A549 treated with AZD2906 at 1 μM for 4 hours (cell line): ENCODE measurements at places on chromosomes 12 and 14. TPM values are rescaled to one million over a fixed set of nuclear protein-coding genes. Genes with fewer than 3 reads are reported as not detected.

The CDKN3 gene
- total RNA-seq, result 67.7 to 78.3 TPM (median 76.7 TPM) in 5 replicates

The ALX1 gene
- 4.1 to 5.0 TPM (median 4.8 TPM) in 5 replicates for total RNA-seq

The APOF gene
- not detected in 5 replicates for total RNA-seq

The SMCO2 gene
- 0.09 to 0.18 TPM (median 0.10 TPM) in 3 of 5 replicates, not detected in the others for total RNA-seq

The NINJ2 gene
- 0.41 to 0.74 TPM (median 0.61 TPM) in 5 replicates for total RNA-seq

The STX2 gene
- total RNA-seq, result 20.6 to 27.2 TPM (median 26.1 TPM) in 5 replicates

The MFAP5 gene
- total RNA-seq, result 0.07 to 0.28 TPM (median 0.17 TPM) in 5 replicates

The RPL10L gene
- not detected in 5 replicates for total RNA-seq

The CLEC9A gene
- not detected in 5 replicates for total RNA-seq

The COX8C gene
- not detected in 5 replicates for total RNA-seq

The FAM181A gene
- not detected in 5 replicates for total RNA-seq

The RNU7-1 gene
- not detected in 5 replicates for total RNA-seq

The CNPY2 gene
- total RNA-seq, result 108 to 151 TPM (median 138 TPM) in 5 replicates

The NOXRED1 gene
- total RNA-seq, result 0.05 to 0.08 TPM (median 0.05 TPM) in 4 of 5 replicates, not detected in the other

The PHLDA1 gene
- total RNA-seq, result 21.7 to 33.9 TPM (median 30.4 TPM) in 5 replicates

The TCL1A gene
- total RNA-seq, result not detected in 5 replicates

The BDKRB1 gene
- total RNA-seq, result 0.25 to 0.62 TPM (median 0.34 TPM) in 5 replicates

The MAP3K12 gene
- 10.0 to 12.8 TPM (median 12.0 TPM) in 5 replicates for total RNA-seq

The ESPL1 gene
- total RNA-seq, result 15.3 to 20.4 TPM (median 18.2 TPM) in 5 replicates

The ARHGAP5 gene
- total RNA-seq, result 25.0 to 38.9 TPM (median 31.7 TPM) in 5 replicates

The GPR135 gene
- total RNA-seq, result 0.64 to 0.85 TPM (median 0.74 TPM) in 5 replicates

The PZP gene
- not detected in 5 replicates for total RNA-seq

The ITGB7 gene
- total RNA-seq, result 0.22 to 0.46 TPM (median 0.36 TPM) in 5 replicates

The BMP4 gene
- total RNA-seq, result 2.3 to 3.0 TPM (median 2.4 TPM) in 5 replicates

The GPR84 gene
- total RNA-seq, result 0.05 to 0.11 TPM (median 0.08 TPM) in 3 of 5 replicates, not detected in the others

The GLIPR1L1 gene
- total RNA-seq, result not detected in 5 replicates

The TAS2R7 gene
- total RNA-seq, result not detected in 5 replicates

The STRAP gene
- 184 to 209 TPM (median 190 TPM) in 5 replicates for total RNA-seq

The KERA gene
- total RNA-seq, result not detected in 5 replicates

The ZDHHC22 gene
- 0.19 to 0.29 TPM (median 0.24 TPM) in 5 replicates for total RNA-seq
